Stimulated activated CD4-positive, alpha-beta T cell treated with anti-CD3 and anti-CD28 coated beads, Interleukin-4, amount 100 ng/mL, for 1 hour (primary cell): ENCODE measurements at places on chromosomes 12 and 14.

DNA sequence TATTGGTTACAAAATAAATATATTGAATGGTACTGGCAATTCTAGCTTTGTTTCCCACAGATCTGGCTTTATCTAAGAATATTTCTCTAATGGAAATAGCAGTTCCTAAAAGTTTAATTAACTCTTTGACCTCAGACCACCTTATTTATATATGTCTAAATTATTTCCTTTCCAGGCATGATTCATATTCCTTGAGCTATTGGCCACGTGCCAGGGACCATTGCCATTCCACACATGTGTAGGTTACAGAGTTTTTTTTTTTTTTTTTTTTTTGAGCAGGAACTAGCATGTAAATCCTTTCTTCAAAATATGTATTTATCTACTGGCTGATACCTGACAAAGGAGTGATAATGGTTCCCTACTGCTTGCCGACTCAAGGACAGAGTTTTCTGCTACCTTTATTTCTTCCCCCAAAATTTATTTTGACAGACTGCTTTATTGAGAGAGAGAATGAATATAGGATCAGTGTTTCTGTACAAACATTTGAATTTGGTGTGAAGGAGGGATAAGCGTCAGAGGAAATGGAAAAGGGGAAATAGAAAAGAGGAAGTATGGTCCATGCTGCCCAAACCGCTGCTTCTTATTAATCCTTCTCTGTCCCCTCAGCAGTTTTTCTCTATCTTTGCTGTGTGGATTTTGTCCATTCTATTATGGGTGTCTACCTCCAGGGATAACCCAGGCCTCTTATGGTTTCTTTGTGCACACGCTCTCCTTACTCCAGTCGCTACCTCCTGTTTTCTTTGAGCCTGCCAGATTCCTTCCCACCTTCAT lies 36.4 kb downstream of the PDE3A start:
- DNase-seq = no peak

- DNase-seq = no peak
Observed at GRCh38 chr12:11785712-11786111, 136.2 kb downstream of the ETV6 start.

DNA sequence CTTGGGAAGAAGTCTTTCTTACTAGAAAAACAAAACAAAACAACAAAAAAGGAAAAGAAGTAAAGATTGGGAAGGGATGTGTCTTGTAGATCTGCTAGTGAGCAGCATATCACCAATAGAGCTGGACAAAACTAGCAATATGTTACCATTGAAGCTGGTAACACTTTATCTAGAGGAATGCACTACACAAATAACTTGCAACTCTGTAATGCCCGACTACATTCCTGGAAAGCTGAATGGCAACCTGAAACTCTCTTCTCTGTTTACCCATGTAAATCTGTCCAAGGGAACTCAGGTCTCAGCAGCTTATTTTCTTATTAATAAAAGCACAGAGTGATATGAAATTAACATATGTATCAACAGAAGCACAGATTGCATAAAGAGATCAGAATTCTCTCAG lies 624.4 kb downstream of the KCNH5 start:
- DNase-seq = no peak

DNA sequence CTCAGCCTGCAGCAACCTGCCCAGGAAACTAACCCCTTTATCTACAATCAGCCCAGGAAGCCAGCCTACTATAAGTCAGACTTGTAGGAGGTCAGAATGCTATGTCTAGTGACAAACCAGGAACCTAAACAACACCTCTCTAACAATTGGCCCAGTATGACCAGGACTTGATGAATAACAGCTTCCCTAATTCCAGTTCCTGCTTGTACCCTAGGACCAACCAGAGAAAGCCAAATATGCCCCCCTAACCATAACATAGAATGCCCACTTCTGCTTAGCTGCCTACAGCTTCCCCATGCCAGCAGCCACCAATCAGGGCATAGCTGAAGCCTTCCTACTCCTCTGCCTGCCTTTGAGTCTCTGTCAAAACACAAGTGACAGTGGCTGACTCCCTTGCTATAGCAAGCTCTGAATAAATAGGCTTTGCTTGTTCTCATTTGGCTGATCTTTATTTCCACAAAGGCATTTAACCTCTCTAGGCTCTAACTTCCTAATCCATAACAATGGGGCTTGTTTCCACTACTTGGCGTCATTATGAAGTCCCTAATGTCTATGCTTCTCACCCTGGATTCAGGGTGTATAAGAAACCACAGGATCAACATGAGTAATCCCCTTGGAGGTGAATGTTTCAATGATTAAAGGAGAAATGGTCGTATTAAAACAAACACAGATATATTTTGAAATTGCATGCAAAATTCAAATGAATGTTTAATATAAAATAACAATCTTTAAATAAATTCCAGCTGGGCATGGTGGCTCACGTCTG lies 220.2 kb downstream of the ANO6 start:
- DNase-seq = no peak

DNA sequence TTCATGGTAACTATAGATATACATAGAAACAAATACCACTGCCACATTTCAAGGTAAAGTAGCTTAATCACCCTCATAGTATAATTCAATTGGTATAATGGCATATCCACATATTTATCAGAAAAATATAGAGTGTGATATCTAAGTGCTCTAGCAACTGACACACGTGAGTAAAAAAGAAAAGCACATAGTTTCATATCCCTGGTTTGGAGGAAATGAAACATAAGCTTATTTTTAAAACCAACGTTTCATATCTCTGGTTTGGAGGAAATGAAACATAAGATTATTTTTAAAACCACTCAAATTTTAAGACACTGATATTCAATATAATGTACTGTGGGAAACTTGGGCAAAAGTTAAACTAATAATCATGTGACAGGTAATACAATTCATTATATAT lies 2.1 kb downstream of the OR6C70 start:
- DNase-seq = no peak
